ENCODE measurements at places on chromosomes 6 and 20.

DNA sequence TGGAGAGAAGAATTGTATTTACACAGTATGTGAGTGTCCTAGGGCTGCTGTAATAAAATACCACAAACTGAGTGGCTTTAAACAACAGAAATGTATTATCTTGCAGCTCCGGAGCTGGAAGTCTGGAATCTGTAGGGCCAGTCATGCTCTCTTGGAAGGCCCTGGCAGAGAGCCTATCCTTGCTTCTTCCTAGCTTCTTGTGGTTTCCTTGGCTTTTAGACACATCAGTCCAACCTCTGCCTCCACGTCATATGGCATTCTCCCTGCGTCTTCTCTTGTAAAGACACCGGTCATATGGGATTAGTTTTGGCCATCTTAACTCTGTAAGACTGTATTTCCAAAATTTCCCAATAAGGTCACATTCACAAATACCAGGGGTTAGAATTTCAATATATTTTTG is 10.8 kb downstream of the FNDC1 start:
- DNase-seq, result no peak

- DNase-seq, result no peak
These were observed 21.3 kb upstream of the BEND6 start for GRCh38 chr6:56933650-56934049.

DNA sequence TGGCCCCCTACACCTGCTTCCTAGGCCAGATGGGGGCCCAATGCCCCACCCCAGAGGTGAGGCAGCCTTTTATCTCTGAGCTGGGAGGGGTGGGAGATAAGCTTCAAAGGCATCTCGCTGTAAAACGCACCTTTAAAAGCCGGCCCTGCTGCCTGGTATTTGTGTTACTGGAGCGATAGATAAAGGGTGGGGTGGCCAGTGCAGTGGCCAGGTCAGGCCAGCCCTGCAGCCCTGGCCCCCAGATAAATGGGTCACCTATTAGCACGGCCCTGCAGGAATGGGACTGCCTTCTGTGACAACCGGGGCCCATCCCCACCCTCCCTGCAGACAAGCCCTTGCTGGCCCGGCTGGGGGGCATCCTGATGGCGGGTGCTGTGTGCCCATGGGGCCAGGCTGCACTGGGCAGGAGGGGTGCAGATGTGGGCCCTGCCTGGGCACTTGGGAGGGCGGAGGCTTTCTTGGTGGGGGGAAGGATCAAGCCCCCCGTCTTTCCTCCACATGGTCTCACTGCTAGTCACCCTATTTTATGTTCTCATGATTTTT is 3.0 kb upstream of the RBBP8NL start:
- DNase-seq, result no peak

DNA sequence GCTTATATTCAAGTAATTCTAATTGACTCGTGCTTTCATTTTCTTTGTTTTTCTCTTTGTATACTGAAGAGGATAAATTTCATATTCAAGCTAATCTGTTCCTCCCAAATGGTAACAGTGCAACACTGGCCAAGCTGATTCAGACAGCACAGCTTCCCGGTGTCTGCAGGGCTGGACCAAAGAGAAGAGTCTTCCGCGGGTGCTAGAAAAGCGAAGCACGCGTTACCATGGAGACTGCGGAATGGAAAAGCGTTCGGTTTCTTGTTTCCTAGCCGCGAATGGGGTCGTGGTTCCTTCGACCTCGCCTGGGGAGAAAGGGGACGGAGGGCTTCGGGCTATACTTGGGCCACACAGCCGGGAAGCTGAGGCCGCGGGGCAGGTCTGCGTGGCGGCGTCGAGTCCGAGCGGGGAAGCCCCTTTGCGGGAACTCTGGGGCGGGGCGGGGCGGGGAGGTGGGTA is 6.2 kb upstream of the ZNF311 start:
- no peak for DNase-seq

- no peak for DNase-seq
These were observed 19.4 kb downstream of the GPX6 start for GRCh38 chr6:28496099-28496779.

GRCh38 chr6:166924531-166924930 is 31.8 kb downstream of the RNASET2 start:
- DNase-seq, result no peak

DNA sequence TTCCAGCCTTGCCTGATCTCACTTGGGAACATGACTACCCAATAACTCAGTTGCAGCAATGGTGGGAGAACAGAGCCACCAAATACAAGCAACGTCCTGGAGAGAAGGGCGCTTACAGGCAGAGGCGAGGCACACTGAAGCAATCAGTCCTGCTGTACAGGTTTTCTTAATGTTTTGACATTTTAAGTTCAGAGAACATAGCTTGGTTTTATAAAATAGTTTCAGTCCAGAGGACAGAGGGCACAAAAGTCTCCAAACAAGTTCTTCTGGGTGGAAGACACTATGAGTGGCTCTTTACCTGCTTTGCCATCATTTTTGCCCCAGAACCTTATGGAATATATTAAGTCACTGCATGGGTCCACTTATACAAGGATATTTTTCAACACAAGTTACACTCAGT is 103.4 kb upstream of the KCNG1 start:
- no peak for DNase-seq

DNA sequence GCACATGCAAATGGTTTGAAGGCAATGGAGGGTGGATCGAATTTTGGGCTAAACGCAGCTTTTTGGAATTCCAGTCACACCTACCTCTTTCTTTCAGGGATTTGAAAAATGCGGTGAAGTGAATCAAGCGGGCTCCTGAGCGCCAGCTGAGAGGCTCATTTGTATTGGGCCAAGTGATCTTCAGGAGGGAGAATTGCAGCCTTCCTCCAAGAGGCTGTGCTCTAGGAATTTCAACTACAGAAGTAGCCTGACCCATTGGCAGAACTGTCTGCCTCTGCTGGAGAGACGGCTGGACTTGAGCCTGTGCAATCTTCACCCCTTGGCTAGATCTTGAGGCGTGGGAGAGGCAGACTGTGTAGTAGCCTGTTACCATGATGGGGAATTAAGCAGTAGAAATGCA is 5.7 kb upstream of the TIAM2 start:
- DNase-seq, result no peak

- no peak for DNase-seq
These were observed 175.2 kb downstream of the ZMYND8 start for GRCh38 chr20:47181056-47181862.

- no peak for DNase-seq
These were observed 57.0 kb downstream of the PRR18 start for GRCh38 chr6:166251211-166251610.

GRCh38 chr20:14568225-14568624 is 230.8 kb upstream of the FLRT3 start:
- DNase-seq, result no peak

- no peak for DNase-seq
These were observed 75.8 kb downstream of the CEP162 start for GRCh38 chr6:84151669-84152068.

DNA sequence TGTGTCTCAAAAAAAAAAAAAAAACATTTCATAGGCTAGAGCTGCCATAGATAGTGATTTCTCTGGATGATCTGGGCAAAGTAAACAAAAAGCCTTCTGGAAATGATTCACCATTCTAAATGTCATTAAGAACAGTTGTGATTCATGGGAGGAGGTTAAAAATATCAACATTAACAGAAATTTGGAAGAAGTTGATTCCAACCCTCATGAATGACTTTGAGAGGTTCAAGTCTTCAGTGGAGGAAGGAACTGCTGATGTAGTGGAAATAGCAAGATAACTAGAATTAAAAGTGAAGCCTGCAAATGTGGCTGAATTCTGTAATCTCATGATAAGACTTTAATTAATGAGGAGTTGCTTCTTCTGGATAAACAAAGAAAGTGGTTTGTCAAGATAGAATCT is 26.8 kb upstream of the MMP24 start:
- DNase-seq, result no peak

- no peak for DNase-seq
These were observed 881.9 kb downstream of the QKI start for GRCh38 chr6:164296411-164296810.

GRCh38 chr20:4721719-4722118 is at the start of gene PRND:
Gene PRND, plus strand, starts transcription at chr20:4721909. Its CDS starts 2,643 bp downstream, at chr20:4724552.
- DNase-seq, result no peak

DNA sequence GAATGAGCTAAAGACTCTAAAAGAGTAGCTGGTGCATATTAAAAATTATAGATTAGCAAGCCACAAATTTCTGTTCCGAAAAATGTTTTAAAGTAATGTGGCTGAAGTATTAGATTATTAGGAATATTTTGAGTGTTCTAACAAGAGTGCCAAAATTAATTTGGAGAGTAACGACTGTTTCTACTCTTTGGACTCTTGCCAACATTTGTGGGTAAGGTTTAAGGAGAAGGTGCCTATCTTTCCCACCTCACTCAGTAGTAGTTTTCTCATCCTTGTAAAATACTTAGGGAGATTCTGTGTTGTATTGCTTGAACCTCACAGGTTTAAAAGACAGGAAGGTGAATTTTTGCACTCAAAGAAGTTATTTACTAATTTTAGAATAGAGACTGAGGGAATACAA is 5.0 kb downstream of the HSF2 start:
- no peak for DNase-seq
